ENCODE measurements at places on chromosomes 12 and 14.

- DNase-seq, result no peak
These were observed 8.2 kb upstream of the PPP1CC start for GRCh38 chr12:110750784-110751461.

GRCh38 chr14:22966783-22967269 lies 9.9 kb upstream of the HAUS4 start:
- no peak for DNase-seq

DNA sequence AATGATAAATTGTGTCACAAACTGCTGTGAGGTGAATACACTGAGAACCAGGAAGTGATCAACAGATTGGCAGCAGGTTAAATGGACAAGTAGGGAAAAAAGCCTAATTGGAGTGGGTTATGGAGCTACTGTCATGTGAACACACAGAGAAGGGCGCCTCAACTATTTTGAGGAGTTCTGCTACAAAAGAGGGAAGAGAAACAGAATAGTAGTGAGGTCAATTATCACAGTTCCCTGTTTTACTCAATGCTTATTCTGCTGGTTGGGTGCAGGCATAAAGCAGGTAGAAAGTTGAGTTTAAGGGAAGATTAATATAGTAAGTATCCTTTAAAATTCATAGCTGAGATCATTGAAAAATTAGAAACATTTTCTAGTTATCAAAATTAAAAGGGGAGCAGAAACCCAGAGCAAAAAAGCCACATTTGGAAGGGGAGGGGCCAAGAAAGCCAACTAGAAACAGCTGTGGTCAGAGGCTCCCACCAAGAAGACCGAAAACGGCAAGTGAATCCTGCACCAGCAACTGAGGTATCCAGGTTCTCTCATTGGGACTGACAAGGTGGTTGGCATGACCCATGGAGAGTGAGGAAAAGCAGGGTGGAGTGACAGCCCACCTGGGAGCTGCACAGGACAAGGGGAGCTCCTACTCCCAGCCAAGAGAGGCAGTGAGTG lies 105.7 kb downstream of the ZC3H14 start:
- DNase-seq, result no peak

GRCh38 chr12:2691345-2692071 lies 103.3 kb upstream of the FKBP4 start:
- DNase-seq, result peak; percentile 30

GRCh38 chr14:84874436-84874835 lies 655.5 kb upstream of the FLRT2 start:
- no peak for DNase-seq

- no peak for DNase-seq
These were observed 128.2 kb downstream of the PTPN11 start for GRCh38 chr12:112546996-112547395.

DNA sequence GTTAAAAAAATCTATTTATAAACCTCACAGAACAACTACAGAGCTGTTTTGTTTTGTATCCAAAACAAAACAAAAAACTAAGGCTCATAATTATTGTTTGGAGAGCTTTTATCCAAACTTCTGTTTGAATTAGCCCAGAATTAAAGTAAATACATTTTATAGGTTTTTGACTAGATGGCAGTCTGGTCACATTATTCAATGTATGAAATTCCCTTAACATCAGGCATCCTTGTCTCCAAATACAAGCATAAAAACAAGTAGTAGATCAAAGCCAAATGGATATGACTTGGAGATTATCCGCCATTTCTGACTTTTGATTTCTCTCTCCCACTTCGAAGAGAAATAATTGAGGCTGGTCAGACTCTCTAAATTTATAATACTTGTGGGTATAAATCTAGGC lies 63.5 kb downstream of the SLC38A1 start:
- no peak for DNase-seq

- peak; percentile 52 for DNase-seq
These were observed 50.8 kb upstream of the ZFP36L1 start for GRCh38 chr14:68843471-68844209.

GRCh38 chr12:31227401-31227981 lies 98.5 kb downstream of the SINHCAF start:
- no peak for DNase-seq

DNA sequence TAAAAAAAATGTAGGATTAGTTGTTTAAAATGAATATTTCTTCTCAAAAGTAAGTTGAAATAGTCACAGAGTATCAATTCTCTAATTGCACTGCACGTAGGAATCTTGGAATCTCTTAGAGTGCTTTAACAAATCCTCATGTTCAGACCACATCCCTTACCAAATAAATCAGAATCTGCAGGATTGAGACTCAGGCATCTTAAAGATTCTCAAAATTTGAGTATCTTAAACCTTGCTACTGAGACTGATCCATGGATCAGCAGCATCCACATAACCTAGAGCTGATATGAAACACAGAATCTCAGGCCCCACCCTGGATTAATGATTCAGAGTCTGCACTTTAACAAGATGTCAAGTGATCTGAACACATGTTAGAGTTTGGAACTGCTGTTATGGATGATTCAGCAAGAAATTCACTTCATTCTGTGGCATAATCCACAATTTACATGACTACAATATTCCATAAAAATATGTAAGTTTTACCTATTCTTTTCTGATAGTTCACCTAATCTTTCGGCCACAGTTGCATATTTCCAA lies 58.7 kb downstream of the ADAMTS20 start:
- DNase-seq, result no peak

DNA sequence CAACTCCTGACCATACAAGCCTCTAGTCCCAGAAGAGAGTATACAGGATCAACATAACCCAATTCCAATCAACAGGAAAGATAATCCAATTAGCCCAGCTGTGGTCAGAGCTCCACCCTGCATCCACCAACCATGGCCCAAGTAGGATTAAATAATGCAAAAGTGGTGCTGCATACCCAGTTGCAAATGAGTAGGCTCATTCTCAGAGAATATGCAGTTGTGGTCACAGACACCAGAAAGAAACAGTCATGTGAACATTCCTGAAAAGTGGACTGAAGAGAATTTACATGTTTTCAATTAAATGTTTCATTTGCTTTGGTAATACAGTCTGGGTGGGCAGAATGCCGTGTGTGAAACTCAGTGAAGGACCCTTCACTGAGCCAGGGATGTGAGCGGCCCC lies 167.2 kb upstream of the BMP4 start:
- no peak for DNase-seq

DNA sequence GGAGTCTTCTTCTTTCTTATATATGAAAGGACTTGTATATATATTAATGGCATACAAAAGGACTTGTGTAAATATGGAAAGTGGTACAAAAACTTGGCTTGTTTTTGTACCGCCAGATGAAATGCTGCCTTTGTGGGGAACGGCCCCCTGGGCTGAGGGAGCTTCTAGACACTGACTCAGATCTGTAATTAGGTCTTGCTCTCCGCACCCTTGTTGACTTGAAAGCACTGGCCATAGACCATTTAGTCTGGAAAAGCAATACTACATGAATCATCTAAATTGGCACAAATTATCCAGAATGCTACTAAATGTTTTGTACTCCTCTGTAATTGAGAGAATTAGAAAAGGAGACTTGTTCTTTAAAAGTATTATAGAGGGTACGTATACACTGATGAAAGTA lies 399.9 kb upstream of the RGS6 start:
- no peak for DNase-seq

- DNase-seq, result no peak
These were observed 90.2 kb upstream of the TMTC2 start for GRCh38 chr12:82596483-82596882.

DNA sequence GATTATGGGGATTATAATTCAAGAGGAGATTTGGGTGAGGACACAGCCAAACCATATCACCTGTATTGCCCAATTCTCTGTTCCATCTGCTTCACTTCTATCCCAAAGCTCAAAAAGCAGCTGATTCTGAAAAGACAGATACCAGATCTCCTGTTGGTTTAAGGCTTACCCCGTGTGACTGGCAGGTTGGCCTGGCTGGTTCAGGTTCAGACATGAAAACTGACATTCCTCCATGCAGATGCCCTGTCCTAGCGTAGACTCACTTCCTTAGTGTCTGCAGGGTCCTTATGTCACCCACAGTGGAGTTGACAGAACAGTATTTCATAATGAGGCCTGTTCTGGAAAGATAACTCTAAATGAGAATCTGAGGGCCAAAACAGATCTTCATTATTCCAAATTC lies 61.1 kb upstream of the FLRT2 start:
- no peak for DNase-seq

GRCh38 chr14:100944052-100944451 lies 40.5 kb upstream of the RTL1 start:
- no peak for DNase-seq

- DNase-seq, result no peak
These were observed 110.8 kb downstream of the KCNH5 start for GRCh38 chr14:62934439-62934838.

- DNase-seq, result no peak
These were observed 48.6 kb upstream of the GTF2A1 start for GRCh38 chr14:81269100-81269978.

GRCh38 chr14:29085546-29085945 lies 319.0 kb downstream of the FOXG1 start:
- DNase-seq, result no peak

DNA sequence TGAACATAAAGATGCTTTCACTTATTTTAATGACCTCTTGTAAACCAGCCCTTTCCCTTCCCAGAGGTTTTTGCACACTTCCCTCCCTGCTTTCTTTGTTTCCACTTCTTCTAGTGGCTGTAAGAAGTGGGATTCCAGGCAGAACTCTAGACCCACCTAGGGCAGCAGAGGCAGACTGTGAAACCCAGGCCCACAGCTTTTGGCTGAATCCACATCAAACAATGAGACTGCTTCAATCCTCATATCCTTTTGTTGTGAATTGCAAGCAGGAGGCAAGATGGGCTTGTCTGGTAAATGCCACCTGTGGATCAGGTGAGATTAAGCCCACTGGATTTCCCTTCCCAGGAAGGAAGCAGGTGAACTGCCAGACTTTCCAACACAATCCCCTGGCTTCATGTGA lies 12.8 kb downstream of the CCDC177 start:
- DNase-seq, result no peak

GRCh38 chr14:54570047-54570446 lies 3.1 kb downstream of the SAMD4A start:
- no peak for DNase-seq

DNA sequence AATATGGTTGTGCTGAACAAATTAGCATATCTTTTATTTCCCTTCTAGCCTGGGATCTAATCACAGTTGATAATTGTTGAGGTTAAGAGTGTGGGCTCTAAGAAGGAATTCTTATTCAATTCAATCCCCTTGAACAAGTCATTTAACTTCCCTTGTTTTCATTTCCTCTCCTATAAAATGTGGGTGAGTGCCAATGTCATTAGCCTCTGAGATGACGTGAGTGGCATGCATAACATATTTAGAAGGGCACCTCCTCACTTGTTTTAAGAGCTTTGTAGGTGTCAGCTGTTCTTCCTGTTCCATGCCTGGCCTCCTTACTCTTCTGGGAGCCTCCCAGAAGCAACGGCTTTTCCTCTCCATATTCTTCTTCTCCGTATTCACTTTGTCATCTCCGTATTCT lies 155.4 kb upstream of the NEDD1 start:
- DNase-seq, result no peak

DNA sequence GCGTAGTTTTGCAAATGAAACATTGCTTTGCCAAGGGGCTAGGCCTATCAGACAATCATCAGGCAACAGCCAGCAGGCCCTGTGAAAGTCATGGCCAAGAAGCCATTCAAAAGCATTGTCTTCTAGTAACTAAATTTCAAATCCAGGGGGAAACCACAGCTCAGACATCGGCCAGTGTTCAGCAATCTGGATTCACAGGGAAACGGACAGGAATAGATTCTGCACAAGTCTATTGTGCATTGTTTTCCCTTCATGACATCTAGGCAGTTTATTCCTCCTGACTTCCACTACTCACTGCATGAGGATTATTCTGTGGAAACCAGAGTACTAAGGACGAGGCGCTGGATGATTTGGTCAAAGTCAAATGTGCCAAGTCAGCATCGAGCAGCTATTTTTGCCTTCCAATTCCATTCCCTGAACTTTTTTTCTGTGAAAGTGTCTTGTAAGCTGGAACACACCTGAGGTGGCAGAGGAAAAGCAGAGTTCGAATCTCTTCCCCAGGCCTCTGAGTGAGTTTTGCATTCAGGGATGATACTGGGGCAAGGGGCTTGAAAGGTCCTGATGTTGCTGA lies 75.4 kb downstream of the VCPKMT start:
- no peak for DNase-seq

DNA sequence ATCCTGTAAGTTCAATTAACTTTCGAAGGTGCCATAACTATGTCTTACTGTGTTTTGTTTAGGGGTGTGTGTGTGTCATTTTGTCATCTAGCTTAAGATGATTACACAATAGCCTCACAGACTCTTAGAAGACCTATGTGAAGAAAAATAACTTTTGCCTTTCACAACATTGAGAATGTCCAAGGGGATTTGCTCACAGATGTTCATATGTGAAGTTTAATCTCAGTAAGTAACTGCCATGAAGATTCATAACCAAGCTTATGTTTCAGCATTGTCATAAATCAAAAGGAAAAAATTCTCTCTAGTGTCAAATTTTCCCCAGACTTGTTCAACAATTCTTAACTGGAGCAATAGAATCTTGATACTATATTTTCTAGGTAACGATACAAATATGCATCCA lies 226.1 kb upstream of the PRKD1 start:
- no peak for DNase-seq

GRCh38 chr12:123100450-123100849 lies 50.4 kb downstream of the PITPNM2 start:
- DNase-seq, result no peak

GRCh38 chr12:1566449-1567135 lies 27.8 kb downstream of the FBXL14 start:
- DNase-seq, result no peak

DNA sequence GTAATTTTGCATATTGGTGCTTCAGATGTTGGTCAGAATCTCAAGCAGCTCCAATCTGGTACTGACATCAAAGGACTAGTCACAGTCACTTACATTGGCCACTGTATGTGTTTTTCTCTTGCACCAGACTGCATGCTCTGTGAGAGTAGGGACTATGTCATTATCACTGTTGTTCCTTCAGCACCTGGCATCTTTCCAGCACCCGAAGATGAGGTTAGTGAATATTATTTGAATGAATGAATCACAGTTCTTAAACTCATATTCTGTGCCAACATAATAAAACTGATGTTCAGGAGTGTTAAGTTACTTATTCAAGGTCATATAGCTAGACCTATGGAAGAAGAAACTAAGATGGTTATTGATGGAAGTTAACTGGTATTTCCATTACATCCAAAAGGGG lies 204.5 kb upstream of the TBX3 start:
- no peak for DNase-seq

GRCh38 chr14:98229656-98230366 lies 1042.2 kb downstream of the BCL11B start:
- DNase-seq, result no peak

Data from activated T-helper 1 cell treated with anti-CD3 and anti-CD28 coated beads, Interleukin-2, amount 50 U/mL, for 16 hours (primary cell).